ENCODE measurements at places on chromosomes 16 and 17.

- DNase-seq = no peak
Measured at GRCh38 chr17:74646231-74646630, 22.7 kb upstream of the CD300E start.

DNA sequence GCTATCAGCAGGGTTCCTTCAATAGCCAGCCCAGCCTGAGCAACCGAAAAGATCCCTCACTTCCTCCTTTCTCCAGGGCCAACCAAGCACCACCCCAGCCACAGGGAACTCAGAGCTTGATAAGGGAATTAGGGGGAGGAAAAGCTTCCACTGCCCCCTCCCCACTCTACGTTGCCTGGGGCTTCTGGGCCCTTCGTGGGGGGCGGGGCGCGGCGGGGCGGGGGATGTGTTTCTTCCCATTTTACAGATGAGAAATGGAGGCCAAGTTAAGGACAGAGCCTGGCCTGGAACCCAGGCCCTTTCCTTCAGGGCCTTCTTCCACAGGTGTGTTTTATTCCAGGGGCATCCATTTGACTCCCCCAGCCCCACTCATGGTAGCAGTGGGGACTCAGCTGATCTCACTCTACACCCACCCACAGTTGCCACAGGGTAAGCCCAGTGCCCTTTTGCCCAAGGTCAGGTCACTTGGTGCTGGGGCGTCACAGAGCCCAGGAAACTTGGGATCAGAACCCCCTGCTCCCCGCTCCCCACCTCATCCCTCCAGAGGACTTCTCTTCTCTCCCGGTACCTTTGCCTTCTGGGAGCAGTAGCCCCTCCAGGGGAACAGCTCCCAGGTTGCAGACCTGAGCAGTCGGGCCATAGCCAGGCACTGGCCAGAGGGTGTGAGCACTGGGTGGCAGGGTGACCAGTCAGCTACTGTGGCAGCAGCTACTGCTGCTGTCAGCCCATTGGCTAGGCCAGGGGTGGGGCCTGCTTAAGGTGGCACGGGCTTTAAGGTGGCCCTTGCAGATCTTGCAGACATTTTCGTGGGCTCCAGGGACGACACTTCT lies at the start of gene LDHD:
TSS of gene LDHD (minus strand) at position 700 of the 830 bp plus-strand sequence. CDS start at position 640, 60 bp downstream.
- DNase-seq = no peak

- no peak for DNase-seq
Measured at GRCh38 chr17:1030684-1031532, 34.0 kb downstream of the TIMM22 start.

GRCh38 chr17:19943026-19943425 lies 34.6 kb downstream of the AKAP10 start:
- no peak for DNase-seq

DNA sequence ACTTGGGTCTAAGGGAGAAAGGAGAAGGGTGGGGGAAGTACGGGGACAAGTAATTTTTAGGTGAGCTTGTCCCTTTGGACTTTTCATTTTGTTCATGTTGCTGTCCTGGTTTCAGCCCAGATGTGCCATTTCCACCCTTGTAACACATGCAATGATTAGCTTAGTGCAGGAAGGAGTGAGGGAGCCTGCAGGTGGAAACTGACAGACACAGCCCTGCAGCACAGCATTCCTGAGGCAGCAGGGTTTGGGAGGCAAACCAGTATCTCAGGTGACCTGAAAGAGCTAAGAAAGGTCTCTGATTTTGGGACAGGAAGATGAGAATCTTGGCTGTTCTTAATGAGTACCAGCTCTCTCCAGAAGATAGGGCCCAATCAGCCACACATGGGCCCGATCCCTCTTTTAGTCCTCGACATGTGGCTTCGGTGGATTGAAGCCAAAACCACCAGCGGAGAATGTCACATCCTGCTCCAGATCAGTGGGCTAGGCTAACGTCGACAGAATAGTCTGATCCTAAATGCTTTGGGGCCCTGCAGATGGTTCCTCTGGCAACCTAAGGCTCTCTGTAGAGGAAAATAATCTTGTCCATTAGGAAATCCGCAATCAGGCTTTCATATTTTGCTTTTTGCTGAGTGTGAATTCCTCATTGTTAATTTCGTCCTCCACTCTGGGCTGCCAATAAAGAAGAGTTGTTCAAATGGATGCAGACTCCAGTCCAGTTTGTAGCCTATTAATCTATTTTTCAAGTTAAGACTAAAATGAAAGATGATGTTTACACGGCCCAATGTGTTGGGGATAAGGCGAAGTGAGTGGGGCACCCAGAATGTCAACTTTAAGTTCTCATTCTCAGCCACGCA lies 3.8 kb upstream of the RNF157 start:
- DNase-seq = no peak

DNA sequence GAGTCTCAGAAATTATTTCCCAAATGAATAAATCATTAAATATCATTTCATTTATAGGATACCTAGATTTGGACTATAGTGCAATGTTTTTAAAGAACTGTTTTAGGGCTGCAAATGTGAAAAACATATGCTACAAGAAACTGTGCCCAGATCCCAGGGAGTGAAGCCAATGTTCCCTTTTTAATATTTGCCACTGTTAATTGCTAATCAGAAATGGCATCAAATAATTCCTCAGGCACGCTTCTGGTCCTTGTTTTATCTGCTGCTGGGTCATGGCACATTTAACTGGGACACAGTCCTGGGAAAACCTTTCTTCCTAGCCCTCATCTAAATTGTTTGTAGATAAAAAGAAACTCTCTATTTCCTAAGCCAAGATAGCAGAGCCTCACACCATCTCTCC lies 79.3 kb upstream of the CNTNAP4 start:
- no peak for DNase-seq

DNA sequence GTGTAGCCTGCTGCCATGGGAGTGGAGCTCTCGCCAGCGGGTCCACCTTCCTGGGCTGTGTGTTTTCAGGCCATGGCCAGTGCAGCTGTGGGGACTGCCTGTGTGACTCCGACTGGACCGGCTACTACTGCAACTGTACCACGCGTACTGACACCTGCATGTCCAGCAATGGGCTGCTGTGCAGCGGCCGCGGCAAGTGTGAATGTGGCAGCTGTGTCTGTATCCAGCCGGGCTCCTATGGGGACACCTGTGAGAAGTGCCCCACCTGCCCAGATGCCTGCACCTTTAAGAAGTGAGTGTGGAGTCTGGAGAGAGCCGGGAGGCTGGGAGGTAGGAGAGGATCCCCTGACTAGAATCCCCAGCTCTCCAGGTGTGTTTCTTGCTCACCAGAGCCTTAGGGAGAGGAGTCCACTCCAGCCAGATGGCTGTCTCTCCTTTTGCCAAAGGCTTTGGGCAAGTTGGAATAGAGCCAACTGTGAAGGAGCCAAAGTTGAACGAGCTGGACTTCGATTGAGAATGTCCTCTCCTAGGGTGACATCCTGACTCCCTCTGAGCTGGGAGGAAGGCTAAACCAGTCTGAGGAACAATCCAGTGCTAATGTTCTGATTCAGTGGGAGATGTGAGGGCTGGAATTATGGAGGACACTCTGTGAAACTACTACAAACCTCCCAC lies 24.4 kb upstream of the EFCAB13 start:
- no peak for DNase-seq

DNA sequence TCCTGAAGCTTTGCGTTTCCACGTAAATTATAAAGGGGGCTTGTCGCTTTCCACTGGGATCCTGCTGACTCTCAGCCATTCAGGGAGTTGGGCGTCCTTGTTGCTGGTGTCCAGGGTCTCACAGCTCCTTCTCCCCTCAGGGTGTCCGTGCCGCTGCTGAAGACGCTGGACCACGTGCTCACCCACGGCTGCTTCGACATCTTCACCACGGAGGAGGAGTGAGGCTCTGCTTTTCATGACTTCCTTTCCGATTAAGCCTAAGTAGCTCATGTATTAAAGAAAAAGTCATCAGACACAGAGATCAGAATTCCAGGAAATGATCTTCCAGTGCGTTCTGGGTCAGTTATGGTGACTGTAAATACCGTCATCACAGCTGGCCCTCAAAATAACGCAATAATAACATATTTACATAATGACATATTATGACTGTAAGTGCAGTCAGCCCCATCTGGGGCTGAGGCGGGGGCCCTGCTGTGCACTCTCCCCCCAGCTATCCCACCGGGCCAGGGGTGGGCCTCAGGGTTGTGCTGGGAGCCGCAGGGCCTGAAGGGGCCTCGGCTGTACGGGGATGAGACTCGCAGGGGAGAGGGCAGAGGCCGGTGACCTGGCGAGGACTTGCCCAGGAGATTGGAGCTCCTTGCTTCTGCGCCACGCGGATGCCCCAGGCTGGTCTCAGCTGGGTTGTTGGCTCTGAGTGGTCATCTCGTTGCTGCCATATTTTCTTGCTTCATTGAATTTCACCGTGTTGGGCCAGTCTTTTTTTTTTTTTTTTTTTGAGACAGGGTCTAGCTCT lies 92.9 kb upstream of the ZNF750 start:
- no peak for DNase-seq

DNA sequence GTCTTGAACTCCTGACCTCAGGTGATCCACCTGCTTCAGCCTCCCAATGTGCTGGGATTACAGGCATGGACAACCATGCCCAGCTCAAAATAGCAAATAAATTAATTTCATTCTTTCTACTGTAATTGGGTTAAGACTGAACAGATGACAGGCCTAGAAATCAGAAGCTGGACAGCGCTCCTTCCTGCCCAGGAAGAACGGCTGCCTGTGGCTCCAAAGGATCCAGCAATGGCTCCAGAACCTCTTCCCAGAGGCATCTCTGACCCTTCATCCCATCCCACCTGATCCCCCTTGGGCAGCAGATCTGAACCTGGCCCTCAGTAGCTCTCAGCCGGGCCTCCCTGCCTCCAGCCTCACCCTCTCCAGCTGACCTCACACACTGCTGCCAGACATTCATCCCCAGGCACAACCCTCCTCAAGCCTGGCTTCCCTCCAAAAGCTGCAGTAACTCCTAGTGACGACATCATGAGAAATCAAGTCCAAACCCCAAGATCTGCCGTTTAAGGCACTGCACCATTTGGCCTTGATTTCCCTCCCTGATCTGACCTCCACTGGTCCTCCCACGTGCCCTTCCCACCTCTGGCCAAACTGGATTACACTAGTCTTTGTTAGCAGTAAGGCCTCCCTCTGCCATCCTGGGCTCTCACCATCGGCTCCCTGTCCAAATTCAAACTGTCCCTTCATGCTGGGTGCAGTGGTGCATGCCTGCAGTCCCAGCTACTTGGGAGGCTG lies 3.1 kb upstream of the MIF4GD start:
- no peak for DNase-seq

DNA sequence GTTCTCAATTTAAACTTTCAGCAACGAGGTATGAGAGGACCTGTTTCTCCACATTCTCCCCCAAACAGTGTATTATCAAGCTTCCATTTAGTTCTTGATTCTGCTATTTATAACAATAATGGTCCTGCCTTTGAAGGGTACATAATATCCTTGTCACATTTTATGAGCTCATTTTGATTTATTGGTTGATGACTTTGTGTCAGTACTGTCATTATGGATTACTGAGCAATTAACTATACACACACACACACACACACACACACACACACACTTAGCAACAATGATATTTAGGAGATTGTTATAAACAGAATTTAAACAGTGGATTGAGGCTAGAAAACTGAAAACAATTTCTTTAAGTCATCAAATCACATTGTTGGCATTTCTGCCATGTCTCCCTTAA lies 7.0 kb downstream of the TMIGD1 start:
- no peak for DNase-seq

DNA sequence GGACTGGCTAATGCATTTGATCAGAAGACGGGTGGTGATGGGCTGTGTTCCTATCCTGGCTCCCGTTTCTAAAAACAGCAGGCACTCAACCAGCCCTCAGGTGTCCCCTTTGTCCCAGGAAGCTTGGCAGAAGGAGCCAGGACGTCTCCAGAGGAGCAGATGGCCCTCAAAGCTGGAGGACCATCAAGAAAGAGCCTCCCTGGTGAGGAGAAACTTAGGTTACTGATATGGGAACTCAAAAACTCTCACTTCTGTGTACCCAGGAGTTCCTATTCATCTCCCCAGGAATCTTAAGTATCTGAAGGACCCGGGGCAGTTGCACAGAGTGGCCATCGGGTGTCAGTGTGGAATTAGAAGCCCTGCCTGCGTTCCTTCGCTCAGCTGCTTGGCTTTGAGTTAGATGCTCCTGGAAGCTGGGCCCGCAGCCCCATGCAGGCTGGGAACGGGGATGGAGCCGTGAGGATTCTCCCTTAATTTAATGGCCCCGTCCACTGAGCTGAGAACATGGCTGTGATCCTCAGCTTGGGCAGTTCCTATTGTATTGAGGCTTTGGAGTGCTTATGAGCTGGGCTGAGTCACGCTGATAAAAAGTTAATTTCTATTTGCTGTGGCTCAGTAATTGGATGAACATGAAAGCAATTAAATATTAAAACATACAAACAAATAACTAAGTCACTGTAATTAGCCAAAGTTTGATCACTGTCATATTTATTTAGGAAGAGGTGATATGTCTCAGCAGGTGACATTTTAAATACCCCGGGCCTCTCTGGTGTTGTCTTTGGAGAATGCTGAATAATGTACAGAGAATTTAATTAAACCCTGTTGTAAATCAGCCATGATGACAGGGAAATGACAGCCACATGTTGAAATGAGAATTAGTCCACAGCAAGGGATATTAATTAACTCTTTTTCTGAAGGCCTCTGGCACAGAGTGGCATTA lies 402.1 kb downstream of the SEC14L1 start:
- DNase-seq = no peak

DNA sequence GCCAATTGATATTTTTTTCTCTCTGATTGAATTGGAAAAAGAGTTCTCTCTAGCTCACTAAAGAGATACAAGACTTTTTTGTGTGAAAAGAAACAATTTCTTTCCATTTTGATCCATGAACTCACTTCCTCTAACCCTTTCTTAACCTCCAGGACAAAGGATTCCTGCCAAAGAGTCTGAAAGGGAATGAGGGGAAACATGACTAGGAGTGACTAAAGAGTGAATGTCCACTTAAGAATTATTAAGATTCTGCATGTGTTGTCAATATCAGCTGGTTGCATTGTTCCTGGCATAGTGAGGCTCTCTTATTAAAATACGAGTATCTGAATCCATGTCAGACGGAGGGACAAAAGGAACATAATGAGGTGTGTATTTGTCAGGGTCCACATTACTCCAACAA lies 344.7 kb downstream of the GRIN2A start:
- no peak for DNase-seq

DNA sequence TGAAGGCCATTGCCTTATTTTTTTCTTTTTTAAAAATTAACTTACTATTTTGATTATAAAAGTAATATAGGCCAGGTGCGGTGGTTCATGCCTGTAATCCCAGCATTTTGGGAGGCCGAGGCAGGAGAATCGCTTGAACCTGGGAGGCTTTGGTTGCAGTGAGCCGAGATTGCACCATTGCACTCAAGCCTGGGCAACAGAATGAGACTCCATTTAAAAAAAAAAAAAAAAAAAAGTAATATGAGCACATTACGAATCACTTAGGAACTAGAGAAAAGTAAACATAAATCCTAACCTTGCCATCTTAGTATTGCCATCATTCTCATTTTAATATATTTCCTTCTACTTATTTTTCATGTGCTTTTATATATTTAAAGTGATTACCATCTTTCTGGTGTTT lies 12.9 kb upstream of the TACO1 start:
- no peak for DNase-seq

Measured in GM12892 (cell line).